Panc1 (cell line): ENCODE measurements at places on chromosomes 16 and 17. TPM values are rescaled to one million over a fixed set of nuclear protein-coding genes. Genes with fewer than 3 reads are reported as not detected.

Gene DRC3
- total RNA-seq, result 3.6 TPM

DNA sequence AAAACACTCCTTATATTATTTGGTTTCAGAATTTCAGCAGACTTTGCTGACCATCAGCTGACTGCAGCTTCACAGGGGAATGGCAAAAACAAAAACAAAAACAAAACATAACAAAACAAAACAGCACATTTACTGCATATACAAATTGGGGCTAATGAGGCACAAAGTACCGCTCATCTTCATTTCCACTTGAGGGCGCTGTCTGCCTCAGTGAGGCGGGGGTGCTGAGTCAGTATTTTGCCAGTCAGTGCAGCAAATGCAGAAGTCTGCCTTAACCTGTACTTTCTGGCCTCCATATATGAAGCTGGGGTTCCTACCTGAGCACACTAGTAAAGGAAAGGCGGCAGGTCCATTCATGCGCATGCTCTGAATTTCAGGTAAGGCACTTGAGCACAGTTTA is 13.5 kb upstream of the DYNLRB2 start:
- H3K4me1 ChIP-seq, result no peaks in the 10 kb centered on the region
- no peak overlapping the region for H3K27ac ChIP-seq
- no peaks in the 10 kb centered on the region for H3K36me3 ChIP-seq
- H3K27me3 ChIP-seq, result no peaks in the 10 kb centered on the region; the same call in 1 of the 2 replicates
- no peak overlapping the region for H3K4me3 ChIP-seq
- DNase-seq, result no peak

GRCh38 chr17:30926516-30926915 is 4.8 kb downstream of the ADAP2 start:
- H3K4me3 ChIP-seq, result no peak overlapping the region
- H3K27ac ChIP-seq, result no peak overlapping the region

DNA sequence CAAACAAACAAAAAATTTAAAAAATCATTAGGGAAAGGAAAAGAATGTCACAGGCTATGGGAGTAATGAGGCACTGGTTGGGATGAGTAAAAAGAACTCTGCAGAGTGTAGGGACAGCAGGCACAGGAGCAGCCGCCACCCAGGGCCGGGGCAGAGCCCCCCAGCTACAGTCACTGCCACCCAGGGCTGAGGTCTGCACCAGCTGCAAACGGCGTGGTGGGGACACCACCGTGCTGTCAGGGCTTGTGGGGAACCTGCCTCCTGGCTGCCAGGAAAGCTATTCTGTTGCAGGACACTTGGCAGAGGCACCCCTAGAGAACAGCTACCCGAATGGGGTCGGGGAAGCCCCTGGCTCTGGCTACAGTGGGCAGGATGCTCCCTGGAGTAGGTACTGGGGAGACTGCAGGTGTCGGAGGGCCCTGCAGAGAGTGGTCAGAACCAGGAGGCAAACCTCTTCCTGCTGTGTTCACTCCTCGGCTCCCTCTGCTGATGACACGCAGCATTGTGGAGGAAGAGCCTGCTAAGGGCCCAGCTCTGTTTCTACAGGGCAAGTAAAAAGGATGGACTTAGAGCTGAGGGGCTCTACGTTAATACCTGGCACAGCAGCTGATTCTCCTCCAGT is 32.3 kb upstream of the CAPN15 start:
- peak; percentile 4 for DNase-seq
- H3K4me1 ChIP-seq, result no peaks in the 10 kb centered on the region
- no peaks in the 10 kb centered on the region for H3K27me3 ChIP-seq
- no peak overlapping the region for H3K27ac ChIP-seq

GRCh38 chr17:7343250-7343649 is 6.9 kb downstream of the ACAP1 start:
- H3K4me1 ChIP-seq, result no peaks in the 10 kb centered on the region
- H3K27me3 ChIP-seq, result no peaks in the 10 kb centered on the region
- H3K4me3 ChIP-seq, result no peak overlapping the region
- DNase-seq, result no peak
- H3K27ac ChIP-seq, result no peak overlapping the region

Gene GUCY2D
- not detected for total RNA-seq

- no peaks in the 10 kb centered on the region for H3K36me3 ChIP-seq
- H3K27me3 ChIP-seq, result no peaks in the 10 kb centered on the region
- DNase-seq, result no peak
- peaks cover 3% of the 10 kb centered on the region for H3K4me1 ChIP-seq
These were observed 8.0 kb upstream of the HES7 start for GRCh38 chr17:8131844-8132441.

- no peak overlapping the region for H3K4me3 ChIP-seq
- H3K27ac ChIP-seq, result no peak overlapping the region
- H3K36me3 ChIP-seq, result no peaks in the 10 kb centered on the region
- H3K4me1 ChIP-seq, result no peaks in the 10 kb centered on the region
These were observed 8.3 kb upstream of the PYDC1 start for GRCh38 chr16:31225193-31225592.

Gene CLEC3A
- 0.23 TPM for total RNA-seq

Gene KRT222
- total RNA-seq, result not detected

DNA sequence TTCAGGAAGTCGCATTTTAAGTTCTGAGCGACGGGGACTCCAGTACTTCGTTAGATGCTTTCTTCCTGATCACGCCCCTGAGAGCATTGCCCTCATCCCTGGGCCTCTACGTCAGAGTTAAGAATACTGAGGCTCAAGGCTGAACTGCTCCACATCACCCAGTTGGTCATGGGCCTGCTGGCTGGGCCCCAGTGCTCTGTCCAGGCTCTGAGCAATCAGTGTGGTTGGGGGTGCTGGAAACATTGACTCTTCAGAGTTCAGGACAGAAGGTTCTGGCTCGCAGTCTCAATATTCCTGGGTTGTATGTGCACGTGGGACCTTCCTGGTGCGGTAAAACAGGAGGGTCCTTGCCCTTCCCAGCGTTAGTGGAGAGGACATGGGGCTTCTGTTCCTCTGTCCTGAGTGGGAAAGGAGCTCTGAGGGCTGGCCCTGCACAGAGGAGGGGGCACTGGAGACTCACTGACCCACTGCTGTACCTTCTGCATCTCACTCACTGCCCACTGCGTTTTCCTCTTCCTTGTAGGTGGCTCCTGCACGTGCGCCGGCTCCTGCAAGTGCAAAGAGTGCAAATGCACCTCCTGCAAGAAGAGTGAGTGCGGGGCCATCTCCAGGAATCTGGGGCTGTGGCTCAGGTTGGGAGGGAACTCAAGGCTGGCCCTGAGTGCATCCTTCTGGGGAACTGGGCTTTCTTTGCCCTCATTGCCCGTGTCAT is 518 bp downstream of the MT1E start:
- no peaks in the 10 kb centered on the region for H3K27me3 ChIP-seq
- H3K27ac ChIP-seq, result peak overlapping the region; percentile 89
- no peak for DNase-seq
- peaks cover 17% of the 10 kb centered on the region for H3K4me1 ChIP-seq
- no peaks in the 10 kb centered on the region; the same call in 1 of the 2 replicates for H3K36me3 ChIP-seq

DNA sequence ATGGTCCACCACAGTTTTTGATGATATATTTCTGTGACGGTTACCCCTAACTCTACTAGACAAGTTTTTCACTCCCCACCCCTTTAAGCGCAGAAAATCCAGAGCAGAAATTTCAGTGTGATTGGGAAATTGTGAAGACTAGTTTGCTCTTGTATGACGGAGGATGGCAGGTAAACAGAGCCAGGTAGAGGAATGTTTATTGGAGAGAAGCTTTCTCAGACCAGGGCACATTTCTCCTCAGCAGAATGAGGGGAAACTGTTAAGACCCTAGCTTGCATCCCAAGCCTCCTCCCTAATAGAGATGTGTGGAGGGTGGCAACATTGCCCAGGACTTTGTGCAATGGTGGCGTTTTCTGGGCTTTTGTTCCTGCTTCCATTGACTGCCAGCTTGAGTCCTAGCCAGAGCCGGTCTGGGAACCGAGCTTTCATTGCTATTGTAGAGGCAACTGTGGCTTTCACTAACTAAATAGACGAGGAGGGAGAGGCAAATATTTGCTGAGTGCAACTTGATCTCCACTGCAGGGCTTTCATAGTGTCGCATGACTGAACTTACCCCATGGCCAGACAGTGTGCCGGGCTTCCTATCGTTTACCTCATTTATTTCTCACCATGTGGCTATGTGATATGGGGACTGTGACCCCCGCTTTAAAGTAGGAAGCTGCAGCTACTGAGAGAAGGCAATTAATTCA is 159.6 kb upstream of the MPHOSPH6 start:
- no peaks in the 10 kb centered on the region; the same call in 1 of the 2 replicates for H3K27me3 ChIP-seq
- H3K4me1 ChIP-seq, result no peaks in the 10 kb centered on the region
- no peak overlapping the region for H3K4me3 ChIP-seq

Gene TMC7
- total RNA-seq, result 5.1 TPM

Gene ARL17A
- total RNA-seq, result 12.5 TPM
